CD4-positive, alpha-beta memory T cell (primary cell): ENCODE measurements at places on chromosomes 4 and X.

- no peak for DNase-seq
Observed at GRCh38 chr4:61385256-61385655, 185.1 kb downstream of the ADGRL3 start.

- DNase-seq, result peak; percentile 28
Observed at GRCh38 chr4:139734875-139735380, 69.3 kb downstream of the MGST2 start.

- DNase-seq, result no peak
Observed at GRCh38 chrX:47690175-47690574, 31.2 kb upstream of the UXT start.

DNA sequence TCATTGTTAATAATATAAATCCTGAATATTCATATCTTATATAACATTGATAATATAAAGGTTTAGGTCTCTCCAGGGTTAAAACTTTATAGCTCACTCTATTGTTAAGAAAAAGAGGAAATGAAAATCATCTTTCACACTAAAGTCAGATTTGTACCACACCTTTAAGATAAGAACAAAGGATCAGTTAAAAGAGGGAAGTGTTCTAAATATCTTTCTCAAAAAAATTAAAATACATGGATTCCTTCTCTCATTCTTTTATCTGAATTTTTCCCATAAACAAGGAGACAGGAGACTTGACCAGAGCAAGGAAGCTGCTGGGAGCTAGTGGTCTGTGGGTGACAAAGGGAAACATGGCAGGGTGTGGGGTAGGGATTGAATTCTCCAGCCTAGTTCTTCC lies 323.0 kb upstream of the CPXCR1 start:
- DNase-seq, result no peak

DNA sequence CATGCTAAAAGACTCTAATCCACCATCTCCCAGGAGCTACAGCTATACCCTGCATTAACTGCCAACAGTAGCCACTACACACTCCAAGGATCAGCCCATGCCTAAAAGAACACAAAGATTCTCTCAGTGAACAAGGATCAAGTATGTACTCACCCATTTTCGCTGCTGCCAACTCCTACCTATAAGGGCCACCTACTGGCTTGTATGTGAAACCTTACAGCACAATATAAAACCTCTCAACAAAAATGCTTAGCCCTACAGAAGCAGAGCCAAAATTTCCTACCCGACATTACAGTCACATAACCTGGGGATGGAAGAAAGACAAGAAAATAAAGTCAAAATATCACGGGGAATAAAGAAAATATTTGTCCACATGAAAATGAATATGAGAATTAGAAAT lies 562.8 kb upstream of the POU3F4 start:
- DNase-seq, result no peak

GRCh38 chr4:72641611-72642010 lies 72.6 kb upstream of the ADAMTS3 start:
- no peak for DNase-seq

DNA sequence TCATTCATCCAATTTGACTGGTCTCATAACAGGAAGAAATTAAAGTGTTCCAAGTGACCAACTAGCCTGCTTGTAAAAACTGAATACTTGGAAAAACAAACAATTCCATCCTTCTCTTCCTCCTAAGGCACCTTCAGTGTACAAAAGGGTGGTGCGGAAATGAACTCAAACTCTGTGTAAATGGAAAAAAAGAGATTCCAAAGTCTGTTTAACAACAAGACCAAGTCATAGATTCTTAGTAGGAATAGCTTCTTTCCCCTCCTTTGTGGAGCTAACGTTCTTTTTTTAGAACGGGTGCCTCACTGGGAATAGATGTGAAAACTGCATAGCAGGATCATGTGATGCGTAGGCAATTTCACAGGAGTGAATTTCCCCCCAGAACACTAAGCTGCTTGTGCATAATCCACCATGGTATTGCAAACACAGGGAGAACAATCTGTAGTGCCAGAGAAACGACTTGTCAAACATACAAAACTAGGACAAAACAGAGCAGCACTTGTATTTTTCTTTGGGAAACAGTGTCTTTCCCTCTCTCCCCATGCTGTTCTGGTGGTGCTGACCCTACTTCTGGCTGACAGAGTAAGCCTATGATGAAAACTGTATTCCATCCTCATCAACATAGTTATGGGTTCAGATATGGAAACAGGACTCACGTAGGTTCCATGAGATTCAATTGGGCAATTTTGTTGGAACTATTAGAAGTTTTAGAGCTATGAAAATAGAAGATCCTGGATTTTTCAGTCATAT lies 13.2 kb upstream of the SOD3 start:
- DNase-seq, result no peak

GRCh38 chr4:82652062-82652461 lies 90.3 kb upstream of the TMEM150C start:
- DNase-seq, result no peak

DNA sequence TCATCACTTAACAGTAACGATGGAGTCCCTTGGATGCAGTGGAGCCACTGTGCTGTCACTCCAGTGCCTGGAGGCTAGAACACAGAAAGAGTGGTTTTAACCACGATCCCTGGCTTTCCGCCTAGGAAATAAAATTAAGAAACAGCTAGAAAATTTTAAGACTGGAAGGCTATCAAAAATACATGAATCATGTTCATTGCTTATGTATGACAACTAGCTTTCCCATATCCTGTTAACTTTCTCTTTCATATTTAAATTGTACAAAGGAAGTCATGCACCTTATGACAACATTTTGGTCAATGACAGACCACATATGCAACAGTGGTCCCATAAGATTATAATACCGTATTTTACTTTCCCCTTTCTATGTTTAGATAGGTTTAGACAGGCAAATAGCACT lies 115.1 kb downstream of the GALNTL6 start:
- DNase-seq, result no peak

DNA sequence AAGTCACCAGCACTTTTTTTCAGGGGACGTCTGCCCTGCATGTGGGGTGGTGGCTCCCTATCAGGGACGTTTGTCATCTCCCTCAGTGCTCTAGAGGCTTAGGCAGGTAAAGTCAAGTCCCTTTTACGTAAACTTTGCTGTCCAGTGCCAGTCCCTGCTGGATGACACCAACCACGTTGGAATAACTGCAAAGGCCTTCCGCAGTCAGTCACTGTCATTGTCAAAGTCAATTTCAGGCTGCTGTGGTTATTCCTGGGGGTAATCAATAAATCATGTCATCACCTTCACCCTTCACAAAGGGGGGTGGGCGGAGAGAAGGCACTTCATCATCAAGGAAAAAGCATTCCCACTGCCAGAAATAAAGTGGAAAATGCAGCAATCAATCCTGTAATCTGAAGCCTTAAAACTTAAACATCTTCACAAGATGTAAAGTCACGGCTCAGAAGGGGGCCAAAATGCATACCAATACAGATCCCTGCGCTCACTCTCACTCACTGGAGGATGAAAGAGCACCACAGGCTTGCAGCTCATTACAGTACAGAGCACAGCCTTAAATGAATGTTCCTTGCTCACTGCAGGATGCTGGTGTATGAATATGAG lies 56.2 kb downstream of the CLDN22 start:
- no peak for DNase-seq

DNA sequence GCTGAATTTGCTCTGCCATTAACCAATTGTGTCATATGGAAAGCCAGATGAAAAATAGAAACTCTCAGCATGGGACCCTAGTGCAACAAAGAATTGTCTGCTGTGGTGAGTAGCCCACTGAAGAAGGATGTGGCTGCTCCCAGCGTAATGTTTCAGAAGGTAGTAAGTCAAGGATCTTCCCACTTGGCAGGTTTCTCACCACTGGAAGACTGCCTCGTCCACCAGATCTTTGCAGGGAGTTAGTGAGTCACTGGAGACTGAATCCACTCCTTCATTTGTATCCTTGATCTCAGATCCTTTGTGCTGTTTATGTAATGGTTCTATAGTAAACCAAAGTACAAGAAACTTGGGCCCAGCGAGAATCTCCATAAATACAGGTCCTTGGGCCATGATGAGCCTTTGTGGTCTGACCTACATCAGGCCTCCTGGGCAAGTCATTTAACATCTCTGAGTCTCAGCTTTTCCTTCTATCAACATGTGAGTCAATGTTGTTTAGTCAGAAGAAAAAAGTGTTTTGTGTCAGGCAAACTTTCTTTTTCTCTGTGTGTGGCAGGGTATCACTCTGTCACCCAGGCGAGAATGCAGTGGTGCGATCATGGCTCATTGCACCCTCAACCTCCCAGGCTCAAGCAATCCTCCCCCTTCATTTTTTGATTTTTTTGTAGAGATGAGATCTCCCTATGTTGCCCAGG lies 78.0 kb upstream of the CCDC160 start:
- no peak for DNase-seq

DNA sequence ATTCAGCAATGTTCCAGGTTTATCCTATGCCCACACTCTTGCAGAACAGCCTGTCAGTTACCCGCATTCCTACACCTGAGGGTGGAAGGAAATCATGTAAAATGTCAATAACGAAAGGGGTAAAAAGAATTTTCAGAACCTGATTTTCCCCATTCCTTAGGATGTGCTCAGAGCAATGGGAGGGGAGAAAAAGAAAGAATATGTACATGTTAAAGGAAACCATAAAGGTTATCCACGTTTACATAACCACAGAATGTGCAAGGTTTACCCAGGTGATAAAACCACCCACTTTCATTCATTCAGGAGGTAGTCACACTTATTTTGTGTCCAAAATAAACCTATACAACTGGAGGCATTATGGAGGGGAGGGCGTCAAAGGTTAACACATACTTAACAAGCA lies 335.5 kb downstream of the ZNF674 start:
- DNase-seq, result no peak

DNA sequence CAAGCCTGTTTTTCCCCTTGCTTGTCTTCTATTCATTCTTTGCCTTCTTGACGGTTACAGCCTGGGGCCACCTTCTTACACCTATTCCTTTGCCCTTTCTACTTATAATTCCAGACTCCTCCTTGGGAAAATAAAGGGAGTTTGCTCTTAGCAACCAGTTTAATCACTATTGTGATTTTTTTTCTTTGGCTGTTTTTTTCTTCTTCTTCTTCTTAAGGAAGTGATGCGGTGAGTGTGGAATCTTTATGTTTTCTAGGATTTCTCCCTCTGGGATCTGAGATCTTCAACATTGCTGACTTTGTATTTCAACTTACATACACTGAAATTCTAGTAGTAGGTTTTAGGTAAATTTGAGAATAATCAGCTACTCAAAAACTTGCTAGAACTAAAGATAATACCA lies 1.1 kb upstream of the KLHL13 start:
- no peak for DNase-seq

DNA sequence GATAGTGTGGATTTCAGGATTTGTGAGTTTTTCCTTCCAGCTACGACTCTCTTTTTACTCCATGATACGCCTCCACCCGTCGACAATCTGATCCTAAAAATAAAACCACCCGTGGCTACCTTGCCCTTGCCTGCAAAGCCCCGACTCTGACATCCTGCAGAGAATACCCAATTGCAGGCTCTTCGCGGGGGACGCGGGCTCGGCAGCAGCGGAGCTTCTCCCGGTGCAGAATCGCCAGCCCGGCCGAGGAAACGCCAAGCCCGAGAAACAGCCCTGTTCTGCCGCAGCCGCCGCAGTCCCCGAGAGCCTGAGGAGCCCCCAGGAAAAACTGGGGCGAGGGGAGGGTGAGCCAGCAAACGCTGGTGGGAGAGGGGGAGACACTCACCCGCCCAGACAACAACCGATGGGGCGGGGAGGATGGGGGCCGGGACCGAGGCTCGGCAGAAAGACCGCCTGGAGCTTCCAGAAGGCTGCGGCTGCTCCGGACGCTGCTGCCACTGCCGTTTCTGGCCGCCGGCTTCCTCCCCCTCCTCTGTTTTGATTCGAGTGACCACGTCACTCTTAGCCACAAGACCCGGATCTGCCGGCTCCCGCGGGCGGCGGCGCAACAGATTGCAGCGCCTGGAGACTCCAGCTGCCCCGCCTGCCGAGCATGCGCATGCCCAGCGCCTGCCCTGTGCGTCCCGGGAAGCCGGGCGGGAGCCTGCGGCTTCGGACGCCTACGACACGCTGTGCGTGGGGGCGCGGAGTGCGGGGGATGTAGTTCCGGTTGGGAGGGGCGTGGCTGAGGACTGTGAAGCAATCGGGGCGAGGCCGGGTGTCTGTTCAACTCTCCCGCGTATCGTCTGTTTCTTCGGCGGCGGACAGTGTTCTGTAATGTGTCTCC lies at the start of gene SMIM14:
SMIM14 (minus strand) TSS at position 512 of the 886 bp plus-strand sequence. CDS start 33,720 bp downstream, outside the sequence.
- peak; percentile 85 for DNase-seq

DNA sequence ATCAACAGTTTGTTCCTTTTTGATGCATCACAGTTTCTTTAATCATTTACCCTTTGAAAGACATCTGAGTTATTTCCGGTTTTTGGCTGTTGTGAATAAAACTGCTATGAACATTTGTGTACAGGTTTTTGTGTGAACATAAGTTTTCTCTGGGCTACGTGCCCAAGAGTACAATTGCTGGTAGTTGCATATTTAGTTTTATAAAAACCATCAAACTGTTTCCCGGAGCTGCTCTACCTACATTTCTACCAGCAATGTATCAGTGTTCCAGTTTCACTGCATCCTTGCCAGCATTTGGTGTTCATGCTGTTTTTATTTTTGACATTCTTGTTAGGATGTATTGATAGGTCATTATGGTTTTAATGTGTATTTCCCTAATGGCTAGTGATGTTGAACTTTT lies 17.3 kb downstream of the KDM6A start:
- DNase-seq, result no peak

DNA sequence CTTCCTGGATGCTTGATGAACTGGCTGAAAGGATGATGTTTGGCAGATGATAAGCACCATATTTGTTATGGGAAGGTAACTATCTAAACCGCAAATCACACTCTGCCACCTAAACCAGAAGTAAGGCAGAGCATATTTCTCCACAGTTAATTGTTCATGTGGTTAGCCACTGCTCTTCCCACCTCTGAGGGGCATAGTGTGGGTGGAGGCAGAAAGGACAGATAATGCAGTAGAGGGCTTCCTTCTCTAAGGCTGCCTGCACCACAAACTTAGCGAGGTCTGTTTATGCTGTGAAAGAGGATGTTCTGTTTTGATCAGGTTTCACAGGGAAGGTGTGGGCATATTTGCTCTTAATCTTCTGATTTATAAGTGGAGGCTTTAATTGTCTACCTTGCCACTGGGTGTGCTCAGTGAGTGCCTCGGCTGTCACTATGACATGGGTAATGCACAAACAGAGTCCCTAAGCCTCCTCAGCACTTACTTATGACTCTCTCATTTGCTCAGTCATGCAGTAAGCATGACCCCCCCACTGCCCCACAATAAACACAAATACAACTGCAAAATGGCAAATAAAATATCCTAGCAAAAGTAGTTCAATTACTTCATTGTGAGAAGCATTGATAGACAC lies 401.0 kb downstream of the TMA16 start:
- DNase-seq, result peak; percentile 75
